HCT116 (cell line): ENCODE measurements at places on chromosomes 16 and 17. TPM values are rescaled to one million over a fixed set of nuclear protein-coding genes. Genes with fewer than 3 reads are reported as not detected.

GRCh38 chr17:52827526-52827925, 669.0 kb upstream of the CA10 start:
- no peaks in the 10 kb centered on the region for H3K36me3 ChIP-seq
- no peak overlapping the region for H3K27ac ChIP-seq
- H3K4me3 ChIP-seq = no peak overlapping the region
- no peak for DNase-seq

GRCh38 chr16:12917653-12918052, 16.3 kb downstream of the SHISA9 start:
- no peak for DNase-seq
- H3K27ac ChIP-seq = no peak overlapping the region
- H3K4me3 ChIP-seq = no peak overlapping the region
- H3K4me1 ChIP-seq = no peaks in the 10 kb centered on the region
- H3K36me3 ChIP-seq = no peaks in the 10 kb centered on the region

- no peaks in the 10 kb centered on the region for H3K36me3 ChIP-seq
- no peak overlapping the region for H3K27ac ChIP-seq
- no peaks in the 10 kb centered on the region for H3K27me3 ChIP-seq
- H3K4me3 ChIP-seq = no peak overlapping the region
- no peaks in the 10 kb centered on the region for H3K4me1 ChIP-seq
Measured at GRCh38 chr16:12567602-12568001, 236.1 kb downstream of the CPPED1 start.

GRCh38 chr16:52076332-52076731, 470.6 kb downstream of the TOX3 start:
- no peak for DNase-seq
- no peaks in the 10 kb centered on the region for H3K27me3 ChIP-seq
- H3K4me1 ChIP-seq = no peaks in the 10 kb centered on the region

GRCh38 chr17:57990037-57990436, 2.0 kb upstream of the VEZF1 start:
- H3K4me1 ChIP-seq = peaks cover 86% of the 10 kb centered on the region
- H3K36me3 ChIP-seq = peaks cover 2% of the 10 kb centered on the region; the same call in 1 of the 2 replicates
- H3K27me3 ChIP-seq = no peaks in the 10 kb centered on the region
- no peak for DNase-seq
- no peak overlapping the region for H3K4me3 ChIP-seq

GRCh38 chr16:3578610-3579551, 1.7 kb upstream of the NLRC3 start:
- no peaks in the 10 kb centered on the region for H3K27me3 ChIP-seq
- no peak overlapping the region for H3K27ac ChIP-seq
- no peak overlapping the region for H3K4me3 ChIP-seq
- H3K4me1 ChIP-seq = peaks cover 6% of the 10 kb centered on the region
- no peak for DNase-seq
- H3K36me3 ChIP-seq = no peaks in the 10 kb centered on the region

DNA sequence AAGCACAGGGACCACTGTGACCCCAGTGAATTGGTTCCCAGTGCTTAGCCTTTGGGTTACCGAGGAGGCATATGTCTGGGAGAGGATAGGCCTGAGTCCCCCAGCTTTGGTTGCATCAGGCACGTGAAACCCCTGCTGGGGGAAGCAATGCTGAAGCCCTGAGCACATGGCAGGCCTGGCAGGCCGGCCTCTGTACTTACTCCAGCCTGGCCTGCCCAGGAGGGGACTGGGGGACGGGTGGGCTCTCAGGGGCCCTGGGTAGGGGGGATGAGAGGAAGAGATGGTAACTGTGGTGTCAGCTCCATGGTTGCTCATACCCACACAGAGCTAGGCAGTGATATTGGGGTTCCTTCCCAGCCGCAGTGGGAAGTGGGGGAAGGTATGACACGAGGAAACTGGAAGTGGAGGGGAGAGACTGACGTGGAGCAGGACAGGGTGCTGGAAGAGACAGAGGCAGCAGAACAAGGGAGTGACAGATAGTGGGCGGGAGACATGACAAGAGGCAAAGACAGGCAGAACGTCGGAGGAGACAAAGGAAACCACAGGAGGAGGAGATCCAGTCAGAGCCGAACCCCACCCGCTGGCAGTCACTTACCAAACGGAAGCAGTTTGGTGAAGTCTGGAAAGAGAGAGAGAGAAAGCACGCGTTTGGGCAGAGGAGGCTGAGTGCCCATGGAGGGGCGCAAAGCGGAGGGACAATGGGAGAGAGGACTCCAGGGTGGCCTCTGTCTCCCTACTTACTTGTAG, 9.1 kb downstream of the TMEM208 start:
- H3K27ac ChIP-seq = peak overlapping the region; percentile 39; the same call in 1 of the 2 replicates
- H3K36me3 ChIP-seq = peaks cover 33% of the 10 kb centered on the region
- no peaks in the 10 kb centered on the region for H3K27me3 ChIP-seq
- no peak overlapping the region for H3K4me3 ChIP-seq
- peaks cover 25% of the 10 kb centered on the region for H3K4me1 ChIP-seq

DNA sequence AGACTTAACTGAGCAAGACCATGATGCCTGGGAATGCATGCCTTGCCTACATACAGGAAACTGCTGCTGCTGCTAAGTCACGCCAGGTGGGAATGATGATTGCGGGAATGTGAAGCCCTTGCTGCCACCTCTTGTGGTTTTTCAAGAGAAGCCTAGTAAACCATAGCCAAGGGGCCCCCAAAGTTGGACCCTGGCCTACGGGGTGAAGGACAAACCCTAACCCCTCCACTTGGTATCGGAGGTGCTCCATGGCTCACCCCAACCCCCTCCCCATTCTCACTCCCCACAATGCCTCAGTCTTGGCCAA, 233.9 kb downstream of the ZNF423 start:
- no peaks in the 10 kb centered on the region for H3K36me3 ChIP-seq
- H3K27ac ChIP-seq = no peak overlapping the region
- DNase-seq = no peak
- H3K27me3 ChIP-seq = no peaks in the 10 kb centered on the region

TK1 gene
- total RNA-seq = 315 TPM
